Stomach (tissue), 19 donors: ENCODE measurements at places on chromosomes 12 and 14.
A peak's percentile ranks its signal among the peaks of the same experiment; 100 is the strongest.

GRCh38 chr12:110957159-110957558 is 36.8 kb upstream of the MYL2 start:
- H3K27ac ChIP-seq: no peak overlapping the region
- peaks cover 16% of the 10 kb centered on the region for H3K27me3 ChIP-seq
- no peaks in the 10 kb centered on the region for H3K4me1 ChIP-seq
- no peaks in the 10 kb centered on the region for H3K36me3 ChIP-seq

DNA sequence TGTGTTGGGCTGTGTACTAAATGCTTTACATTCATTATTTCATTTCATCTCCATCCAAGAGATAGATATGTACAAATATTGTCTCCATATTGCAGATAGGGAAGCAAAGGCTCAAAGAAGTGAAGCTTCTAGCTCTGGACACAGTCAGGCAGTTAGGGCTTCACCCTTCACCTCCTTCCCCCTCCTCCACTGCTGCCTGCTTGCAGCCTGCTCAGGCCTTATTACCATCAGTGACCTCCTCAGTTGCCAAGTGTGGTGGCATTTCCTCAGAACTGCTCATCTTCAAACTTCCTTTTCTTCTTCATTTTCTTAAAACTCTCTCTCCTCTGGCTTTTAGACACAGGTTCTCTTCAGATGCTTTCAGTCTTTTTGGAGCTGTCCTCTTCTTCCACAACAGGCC is 4.7 kb upstream of the GPATCH2L start:
- no peaks in the 10 kb centered on the region for H3K36me3 ChIP-seq
- no peak overlapping the region for H3K4me3 ChIP-seq
- H3K4me1 ChIP-seq: no peaks in the 10 kb centered on the region

DNA sequence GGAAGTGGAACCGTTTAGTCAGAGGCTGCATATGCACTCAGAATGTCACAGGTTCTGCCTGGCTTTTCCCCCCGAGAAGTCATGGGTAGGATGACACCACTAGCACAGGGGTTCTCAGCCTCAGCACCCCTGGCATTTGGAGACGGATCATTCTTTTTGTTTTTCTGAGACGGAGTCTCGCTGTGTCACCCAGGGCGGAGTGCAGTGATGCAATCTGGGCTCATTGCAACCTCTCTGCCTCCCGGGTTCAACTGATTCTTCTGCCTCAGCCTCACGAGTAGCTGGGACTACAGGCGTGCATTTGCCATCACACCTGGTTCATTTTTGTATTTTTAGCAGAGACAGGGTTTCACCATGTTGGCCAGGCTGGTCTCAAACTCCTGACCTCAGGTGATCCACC is 28.1 kb downstream of the BCL7A start:
- H3K27ac ChIP-seq: no peak overlapping the region
- no peaks in the 10 kb centered on the region for H3K36me3 ChIP-seq
- H3K27me3 ChIP-seq: no peaks in the 10 kb centered on the region
- no peak for DNase-seq
- H3K4me3 ChIP-seq: no peak overlapping the region
- peaks cover 28% of the 10 kb centered on the region for H3K4me1 ChIP-seq

DNA sequence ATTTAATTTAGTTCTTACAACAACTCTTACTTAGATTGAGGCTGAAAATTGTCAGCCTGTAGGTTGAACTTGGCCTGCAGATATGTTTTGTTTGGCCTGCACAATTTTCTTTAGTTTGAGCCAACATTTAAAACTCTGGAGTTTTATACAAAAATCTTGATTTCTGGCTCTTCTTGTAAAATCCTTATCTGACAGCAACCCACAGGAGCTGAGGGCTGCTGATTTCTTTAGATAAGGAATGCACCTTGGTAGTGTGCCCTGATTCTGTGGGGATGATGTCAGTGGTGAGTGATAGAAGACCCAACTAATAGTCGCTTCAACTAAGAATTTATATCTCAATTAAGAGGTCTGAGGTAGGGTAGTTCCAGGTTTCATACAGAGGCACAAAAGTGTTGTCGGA is 49.5 kb downstream of the SOCS2 start:
- no peaks in the 10 kb centered on the region for H3K36me3 ChIP-seq
- no peaks in the 10 kb centered on the region for H3K27me3 ChIP-seq
- no peak overlapping the region for H3K4me3 ChIP-seq

DNA sequence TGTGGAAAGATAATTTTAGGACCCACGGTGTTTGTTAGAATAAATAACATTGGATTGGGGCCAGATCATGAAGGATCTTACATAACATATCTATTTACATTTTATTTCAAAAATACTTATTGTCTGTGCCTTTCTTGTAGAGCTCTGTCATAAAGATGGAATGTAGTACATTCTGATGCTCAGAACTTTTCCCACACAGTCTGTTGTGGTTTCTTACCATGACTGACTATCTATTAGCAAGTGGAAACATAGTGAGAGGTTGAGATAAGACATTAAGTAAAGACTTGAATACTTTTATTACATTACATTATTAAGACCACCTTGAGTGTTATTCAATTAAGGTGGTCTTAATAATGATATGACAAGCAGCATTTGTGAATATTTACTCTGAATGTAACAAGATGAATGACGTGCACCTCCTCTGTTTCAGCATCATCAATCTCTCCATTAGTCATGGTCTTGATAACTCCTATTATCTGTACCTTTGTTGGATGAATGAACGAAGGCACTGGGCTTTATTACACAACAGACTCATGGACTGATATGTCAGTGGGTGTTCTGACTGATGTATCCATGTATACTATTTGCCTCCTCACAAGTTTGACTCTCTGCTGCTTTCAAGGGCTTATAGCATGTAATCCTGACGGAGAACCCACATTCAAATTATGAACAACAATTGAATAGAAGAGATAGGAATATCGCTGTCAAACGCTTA is 883.0 kb upstream of the FLRT2 start:
- no peak for DNase-seq
- H3K4me1 ChIP-seq: no peaks in the 10 kb centered on the region
- no peaks in the 10 kb centered on the region for H3K36me3 ChIP-seq
- no peak overlapping the region for H3K4me3 ChIP-seq

DNA sequence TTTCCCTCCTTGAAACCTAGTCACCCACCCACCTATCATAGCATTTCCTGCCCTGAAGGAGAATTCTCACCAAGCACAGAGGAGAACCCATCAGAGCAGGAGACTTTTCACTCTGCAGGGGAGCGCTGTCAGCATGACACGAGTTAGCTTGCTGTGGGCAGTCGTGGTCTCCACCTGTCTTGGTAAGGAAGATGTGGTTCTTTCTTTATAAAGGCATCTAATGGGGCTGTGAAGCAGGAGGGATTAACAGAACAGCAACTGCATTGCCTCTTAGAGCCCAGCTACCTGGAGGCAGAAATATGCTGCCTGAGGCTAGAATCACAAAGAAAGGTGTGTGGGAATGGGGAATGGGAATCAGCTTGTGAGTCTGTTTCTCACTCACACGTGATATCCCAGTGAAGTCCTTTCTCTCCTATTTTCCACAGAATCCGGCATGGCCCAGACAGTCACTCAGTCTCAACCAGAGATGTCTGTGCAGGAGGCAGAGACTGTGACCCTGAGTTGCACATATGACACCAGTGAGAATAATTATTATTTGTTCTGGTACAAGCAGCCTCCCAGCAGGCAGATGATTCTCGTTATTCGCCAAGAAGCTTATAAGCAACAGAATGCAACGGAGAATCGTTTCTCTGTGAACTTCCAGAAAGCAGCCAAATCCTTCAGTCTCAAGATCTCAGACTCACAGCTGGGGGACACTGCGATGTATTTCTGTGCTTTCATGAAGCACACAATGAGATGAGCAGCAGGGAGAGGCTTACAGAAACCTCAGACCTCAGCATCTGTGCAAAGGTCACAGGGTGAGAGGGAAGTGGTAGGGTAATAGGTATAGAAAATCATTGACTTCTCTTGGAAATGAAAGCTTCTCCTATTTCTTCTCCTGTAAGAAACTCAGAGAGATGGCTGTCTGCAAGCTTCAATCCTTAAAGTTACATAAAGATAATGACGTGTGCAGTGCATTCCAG is 316.9 kb downstream of the DAD1 start:
- H3K4me1 ChIP-seq: no peaks in the 10 kb centered on the region
- H3K4me3 ChIP-seq: no peak overlapping the region
- no peaks in the 10 kb centered on the region for H3K36me3 ChIP-seq
- H3K27ac ChIP-seq: no peak overlapping the region
- no peaks in the 10 kb centered on the region for H3K27me3 ChIP-seq

DNA sequence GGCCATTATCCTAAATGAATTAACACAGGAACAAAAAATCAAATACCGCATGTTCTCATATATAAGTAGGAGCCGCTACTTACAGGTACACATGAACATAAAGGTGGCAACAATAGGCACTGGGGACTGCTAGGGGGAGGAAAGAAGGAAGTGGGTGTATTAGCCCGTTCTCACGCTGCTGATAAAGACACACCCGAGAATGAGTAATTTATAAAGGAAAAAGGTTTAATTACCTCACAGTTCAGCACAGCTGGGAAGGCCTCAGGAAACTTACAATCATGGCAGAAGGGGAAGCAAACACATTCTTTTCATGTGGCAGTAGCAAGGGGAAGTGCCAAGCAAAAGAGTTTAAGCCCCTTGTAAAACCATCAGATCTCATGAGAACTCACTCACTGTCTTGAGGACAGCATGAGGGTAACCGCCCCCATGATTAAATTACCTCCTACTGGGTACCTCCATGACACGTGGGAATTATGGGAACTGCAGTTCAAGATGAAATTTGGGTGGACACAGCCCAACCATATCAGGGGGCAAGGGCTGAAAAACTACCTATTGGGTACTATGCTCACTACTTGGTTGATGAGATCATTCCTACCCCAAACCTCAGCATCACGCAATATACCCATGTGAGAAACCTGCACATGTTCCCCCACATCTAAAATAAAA is 16.4 kb upstream of the MIA2 start:
- no peaks in the 10 kb centered on the region for H3K27me3 ChIP-seq
- no peak overlapping the region for H3K27ac ChIP-seq
- H3K36me3 ChIP-seq: no peaks in the 10 kb centered on the region
- no peak overlapping the region for H3K4me3 ChIP-seq
- no peaks in the 10 kb centered on the region for H3K4me1 ChIP-seq

- H3K4me3 ChIP-seq: no peak overlapping the region
- no peak overlapping the region for H3K27ac ChIP-seq
- peak; percentile 9 for DNase-seq
These were observed 5.4 kb downstream of the MAGOHB start for GRCh38 chr12:10607885-10608458.

GRCh38 chr12:27523305-27523641 is 733 bp upstream of the PPFIBP1 start:
- H3K27me3 ChIP-seq: no peaks in the 10 kb centered on the region
- DNase-seq: no peak
- H3K4me1 ChIP-seq: peaks cover 22% of the 10 kb centered on the region
- peak overlapping the region; percentile 89 for H3K4me3 ChIP-seq
- peak overlapping the region; percentile 90 for H3K27ac ChIP-seq
- H3K36me3 ChIP-seq: no peaks in the 10 kb centered on the region

DNA sequence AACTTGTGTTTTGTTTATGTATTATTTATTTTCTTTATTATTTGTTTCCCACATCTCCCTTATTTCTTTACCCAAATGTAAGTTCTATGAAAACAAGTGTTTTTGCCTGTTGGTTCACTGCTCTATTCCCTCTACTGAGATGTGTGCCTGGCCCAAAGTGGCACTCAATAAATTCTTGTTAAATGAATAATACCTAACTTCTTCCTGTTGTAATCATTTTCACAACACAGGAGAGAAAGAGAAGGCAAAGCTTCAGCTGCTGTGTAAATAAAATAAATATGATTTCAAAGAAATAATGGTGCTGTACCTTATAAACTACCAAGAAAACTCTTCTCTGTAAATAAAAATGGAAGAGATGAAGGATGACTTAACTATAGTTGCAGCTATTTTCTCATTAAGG is 116.2 kb downstream of the TRHDE start:
- no peaks in the 10 kb centered on the region for H3K4me1 ChIP-seq
- DNase-seq: no peak
- no peaks in the 10 kb centered on the region for H3K36me3 ChIP-seq
- H3K27me3 ChIP-seq: no peaks in the 10 kb centered on the region
- H3K27ac ChIP-seq: no peak overlapping the region
- H3K4me3 ChIP-seq: no peak overlapping the region

DNA sequence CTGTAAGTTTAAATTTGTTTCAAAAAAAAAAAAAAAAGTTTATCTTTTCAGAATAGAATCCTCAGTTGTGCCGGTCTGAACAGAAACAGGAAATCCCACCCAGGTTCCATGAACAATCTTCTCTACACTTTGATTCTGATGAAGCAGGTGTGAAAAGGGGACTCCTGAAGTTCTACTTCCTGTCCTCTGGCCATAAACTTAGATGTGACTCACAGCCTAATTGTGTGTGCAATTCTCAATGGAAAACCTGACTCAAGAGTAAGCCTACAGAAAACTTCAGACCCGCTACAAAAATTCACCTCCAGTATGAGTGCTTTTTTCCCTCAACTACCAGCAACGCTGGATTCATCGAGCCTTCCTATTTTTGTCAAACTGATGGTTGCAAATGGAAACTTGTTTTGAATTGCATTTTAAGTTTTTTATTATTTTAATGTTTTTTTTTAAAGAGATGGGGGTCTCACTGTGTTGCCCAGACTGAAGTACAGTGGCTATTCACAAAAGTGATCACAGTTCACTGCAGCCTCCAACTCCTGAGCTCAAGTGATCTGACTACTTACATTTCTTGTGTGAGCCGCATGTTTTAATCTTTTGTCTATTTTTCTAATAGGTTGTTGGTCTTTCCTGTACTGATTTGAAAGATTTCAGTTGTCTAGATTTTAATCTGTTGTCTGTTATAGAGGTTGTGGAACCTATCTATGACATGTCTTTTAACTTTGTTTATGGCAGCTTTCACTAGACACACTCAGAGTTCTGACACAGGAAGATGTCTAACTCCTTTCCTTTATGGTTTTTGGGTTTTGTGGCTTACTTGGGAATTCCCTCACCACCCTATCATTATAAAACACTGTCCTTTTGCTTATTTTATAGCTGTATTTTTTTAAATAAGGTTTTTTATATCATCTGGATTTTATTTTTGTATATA is 37.6 kb downstream of the ATG14 start:
- H3K4me1 ChIP-seq: peaks cover 6% of the 10 kb centered on the region
- no peak overlapping the region for H3K27ac ChIP-seq
- no peak for DNase-seq
- H3K4me3 ChIP-seq: no peak overlapping the region
